Substantia nigra (tissue), 51 donors: ENCODE measurements at places on chromosomes 4 and X.

DNA sequence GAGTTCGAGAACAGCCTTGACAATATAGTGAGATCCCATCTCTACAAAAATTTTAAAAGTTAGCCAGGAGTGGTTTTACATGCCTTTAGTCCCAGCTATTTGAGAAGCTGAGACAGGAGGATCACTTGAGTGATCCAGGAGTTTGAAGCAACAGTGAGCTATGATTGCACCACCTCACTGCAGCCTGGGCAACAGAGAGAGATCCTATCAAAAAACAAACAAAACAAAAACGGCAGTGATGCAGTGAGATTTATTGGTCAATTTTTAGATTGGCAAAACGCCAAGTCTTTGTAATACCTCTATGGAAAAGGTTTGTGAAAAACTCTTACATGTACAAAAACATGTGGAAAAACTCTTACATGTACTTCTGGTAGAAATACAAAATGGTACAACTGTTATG, 91.3 kb downstream of the PTPN13 start:
- DNase-seq: no peak

GRCh38 chr4:181528570-181529184, 714.5 kb upstream of the TENM3 start:
- DNase-seq: peak; percentile 35

- no peak for DNase-seq
These were observed 493.4 kb downstream of the INPP4B start for GRCh38 chr4:142352712-142353111.

DNA sequence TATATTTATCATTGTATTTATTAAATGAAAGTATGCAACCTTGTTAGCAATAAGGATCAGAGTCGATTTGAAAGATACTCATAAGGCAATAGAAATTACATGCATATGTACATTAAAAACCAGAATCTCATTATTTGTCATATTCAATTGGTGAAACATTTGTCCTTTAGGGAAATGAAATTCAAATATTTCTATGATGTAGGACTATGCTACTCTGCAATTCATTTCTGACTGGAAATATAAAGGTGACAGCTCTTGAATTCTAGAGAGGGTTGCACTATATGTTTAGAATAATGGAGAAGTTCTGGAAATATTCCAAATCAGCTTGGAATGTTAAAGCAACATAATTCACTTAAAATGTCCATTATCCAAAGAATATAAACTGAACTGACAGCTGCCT, 1519.8 kb downstream of the ARAP2 start:
- no peak for DNase-seq

GRCh38 chr4:18568600-18568999, 547.0 kb upstream of the LCORL start:
- DNase-seq: no peak

- DNase-seq: no peak
These were observed 28.9 kb upstream of the WDFY3 start for GRCh38 chr4:84995386-84995785.

DNA sequence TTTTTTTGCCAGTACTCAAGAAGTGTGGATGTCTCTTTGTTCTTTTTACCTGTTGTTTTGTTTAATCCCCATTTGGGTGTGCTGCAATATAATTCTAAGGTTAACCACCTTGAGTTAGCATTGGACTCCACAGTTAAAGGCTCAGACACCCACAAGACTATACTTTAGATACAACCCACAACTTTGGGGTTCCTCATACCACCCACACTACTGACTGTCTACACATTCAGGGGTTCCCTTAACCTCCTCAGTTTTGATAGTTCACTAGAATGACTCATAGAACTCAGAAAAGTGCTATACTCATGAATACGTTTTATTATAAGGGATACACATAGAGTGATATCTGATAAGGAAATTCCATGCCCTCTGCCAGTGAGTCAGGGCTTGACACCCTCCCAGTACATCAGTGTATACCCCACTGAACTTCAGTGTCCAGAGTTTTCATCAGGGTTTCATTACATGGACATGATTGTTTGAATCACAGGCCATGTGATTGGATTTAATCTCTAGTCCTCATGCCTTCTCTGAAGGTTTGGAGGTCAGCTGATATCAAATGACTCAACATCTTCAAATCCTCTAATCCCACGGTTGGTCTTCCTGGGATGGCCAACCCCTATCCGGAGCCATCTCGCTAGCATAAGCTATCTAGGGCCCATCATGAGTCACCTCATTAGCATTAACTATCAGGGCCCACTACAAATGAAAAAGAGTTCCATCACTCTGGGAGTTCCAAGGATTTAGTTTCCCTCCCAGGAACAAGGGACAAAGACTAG, 357.7 kb upstream of the EMCN start:
- DNase-seq: no peak

DNA sequence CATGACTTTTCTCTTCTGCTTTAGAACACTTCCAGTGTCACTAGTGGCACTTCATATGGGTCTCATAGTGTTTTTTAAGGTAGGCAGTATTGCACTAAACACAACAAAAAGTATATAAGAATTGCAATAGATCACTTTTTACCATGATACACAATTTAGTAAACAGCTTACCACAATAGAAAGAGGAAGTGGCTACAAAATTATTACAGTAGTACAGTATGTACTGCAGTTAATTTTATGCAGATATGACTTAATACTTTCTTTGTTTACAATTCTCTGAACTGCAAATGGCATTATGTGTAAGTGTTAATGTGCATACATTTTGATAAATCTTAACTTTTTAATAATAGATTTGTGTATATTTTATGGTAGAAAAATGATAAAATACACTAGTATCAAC, 157.3 kb downstream of the RRAGB start:
- no peak for DNase-seq

DNA sequence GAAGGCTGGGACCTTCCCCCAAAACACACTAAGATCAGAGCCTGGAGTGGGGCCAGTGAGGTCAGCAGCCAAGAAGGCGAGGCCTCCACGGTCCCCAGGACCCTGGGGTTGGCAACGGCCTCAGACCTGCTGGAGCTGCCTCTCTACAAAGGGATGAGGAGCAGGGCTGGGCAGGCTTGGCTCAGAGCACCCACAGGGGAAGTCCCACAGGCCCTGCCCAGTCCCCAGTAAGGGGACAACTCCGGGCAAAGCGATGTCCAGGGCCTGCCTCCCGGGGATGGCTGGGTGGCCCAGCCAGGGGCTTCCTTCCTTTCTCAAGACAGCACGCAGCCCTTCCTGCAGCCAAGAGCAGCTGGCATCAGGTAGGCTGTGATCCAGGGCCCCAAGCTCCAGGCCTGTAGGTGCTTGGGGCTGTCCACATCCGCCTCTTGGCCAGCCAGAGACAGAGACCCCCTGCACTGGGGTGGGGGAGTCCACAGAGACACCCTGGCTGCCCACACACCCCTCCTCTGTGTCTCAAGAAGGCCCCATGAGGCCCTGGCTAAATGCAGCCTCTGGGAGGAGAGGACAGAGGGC, 5.7 kb downstream of the MXD4 start:
- DNase-seq: no peak

DNA sequence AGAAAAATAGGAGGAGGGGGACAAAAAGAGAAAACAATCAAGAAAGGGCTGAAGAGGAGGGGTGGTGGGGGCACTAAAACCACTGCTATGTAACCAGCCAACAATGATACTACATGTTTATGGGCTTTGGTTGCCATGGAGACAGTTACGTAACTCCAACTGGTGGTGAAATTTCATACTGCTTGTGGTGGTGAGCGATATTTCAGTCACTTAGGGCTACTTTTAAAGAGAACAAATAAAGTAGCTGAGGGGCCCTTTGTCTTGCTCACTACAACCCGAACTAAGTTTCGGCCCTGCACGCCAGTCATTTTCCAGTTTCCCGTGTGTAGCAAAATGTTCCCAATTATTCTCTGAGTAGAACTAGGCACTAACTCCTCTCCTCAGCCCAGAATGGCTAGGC, 275.2 kb upstream of the EDA2R start:
- no peak for DNase-seq

- DNase-seq: no peak
These were observed 407 bp downstream of the IL13RA1 start for GRCh38 chrX:118727686-118728339.

- no peak for DNase-seq
These were observed 72.2 kb upstream of the STOX2 start for GRCh38 chr4:183832776-183833450.

DNA sequence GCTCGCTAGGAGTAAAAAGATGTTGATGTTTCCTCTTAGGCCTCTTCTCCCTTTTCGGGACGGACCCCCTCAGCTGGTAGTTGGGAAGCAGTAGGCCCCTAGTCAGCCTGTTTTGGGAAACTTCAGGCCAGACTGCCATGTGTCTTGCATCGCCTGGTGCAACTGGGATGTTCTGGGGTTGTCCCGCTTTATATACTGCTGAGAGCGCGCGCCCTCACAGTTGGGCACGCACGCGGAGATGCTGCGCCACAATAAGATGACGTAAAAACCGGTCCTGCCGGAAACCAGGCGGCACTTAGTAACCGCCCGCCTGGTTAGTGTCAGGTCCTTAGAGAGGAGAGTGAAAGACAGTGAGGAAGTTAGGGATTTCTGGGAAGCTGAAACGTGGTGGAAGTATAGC, 231.3 kb upstream of the CT83 start:
- DNase-seq: no peak

GRCh38 chrX:130952266-130953043, 49.4 kb upstream of the ENOX2 start:
- DNase-seq: no peak

DNA sequence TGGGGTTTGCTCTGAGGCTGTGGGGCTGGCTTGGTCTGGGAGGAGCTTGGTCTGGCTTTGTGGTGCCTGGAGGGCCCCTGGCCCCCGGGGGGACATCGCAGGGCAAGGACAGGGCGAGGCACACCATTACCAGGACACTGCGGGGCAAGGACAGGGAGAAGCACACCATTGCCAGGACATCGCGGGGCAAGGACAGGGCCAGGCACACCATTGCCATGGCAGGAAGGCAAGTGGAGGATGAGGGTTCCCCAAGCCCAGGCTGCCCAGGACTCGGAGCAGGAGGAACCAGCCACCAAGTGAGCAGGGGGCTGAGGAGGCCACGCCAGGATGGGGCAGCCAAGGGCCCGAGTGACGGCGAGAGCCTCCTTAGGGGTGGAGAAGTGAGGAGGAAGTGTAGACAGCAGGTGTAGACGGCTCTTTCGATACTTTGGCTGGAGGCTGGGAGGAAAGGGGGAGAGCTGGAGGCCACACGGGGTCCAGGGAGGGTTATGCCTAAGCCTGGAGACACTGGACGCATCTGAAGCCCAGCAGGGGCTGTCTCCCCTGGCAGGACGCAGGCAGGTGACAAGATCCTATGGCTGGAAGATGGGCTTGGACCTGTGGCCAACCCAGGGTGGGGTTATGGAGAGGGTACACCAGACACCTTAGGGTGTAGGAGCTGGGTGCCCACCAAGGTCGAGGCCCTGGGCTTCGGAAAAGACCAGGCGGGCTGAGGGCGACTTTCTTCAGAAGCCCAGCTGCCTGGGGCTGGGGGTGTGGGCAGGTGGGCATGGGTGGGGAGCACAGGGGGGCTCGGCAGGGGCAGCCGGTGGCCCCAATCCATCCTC, 7.3 kb downstream of the NKX1-1 start:
- no peak for DNase-seq

- no peak for DNase-seq
These were observed 4.3 kb upstream of the MXD4 start for GRCh38 chr4:2266181-2266580.

DNA sequence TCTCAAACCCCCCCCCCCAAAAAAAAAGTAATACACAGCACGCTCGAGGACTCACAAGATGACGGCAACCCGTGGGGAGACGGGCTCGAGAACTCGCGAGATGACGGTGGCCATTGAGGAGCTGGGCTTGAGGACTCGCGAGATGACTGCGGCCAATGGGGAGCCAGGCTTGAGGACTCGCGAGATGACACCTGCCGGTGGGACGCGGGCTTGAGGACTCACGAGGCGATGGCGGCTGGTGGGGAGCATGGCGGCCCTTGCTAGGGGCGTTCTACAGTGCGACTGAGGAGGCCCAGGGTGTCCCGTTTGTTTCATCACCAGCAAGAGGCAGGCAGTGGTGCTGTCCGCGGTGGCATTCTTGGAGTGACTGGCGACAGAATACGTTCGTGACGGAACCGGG, 172.4 kb upstream of the MAGEB16 start:
- no peak for DNase-seq

DNA sequence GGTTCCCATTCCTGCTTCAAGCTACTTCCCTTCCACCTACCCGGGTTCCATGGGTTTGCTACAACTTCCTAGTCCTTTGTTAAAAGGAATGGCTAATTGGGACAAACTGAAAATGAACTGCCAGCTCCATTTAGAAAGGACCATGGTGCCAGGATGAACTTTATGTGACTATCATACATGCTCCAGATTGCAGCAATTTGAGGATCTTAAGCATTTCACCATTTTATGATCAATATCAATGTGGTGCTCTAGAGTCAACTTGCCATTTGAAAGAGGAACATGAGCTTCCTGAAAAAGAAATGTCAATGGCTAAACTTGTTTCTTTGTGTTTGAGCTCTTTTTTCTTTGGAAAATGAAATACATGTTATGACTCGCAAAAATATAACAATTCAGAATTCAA, 92.7 kb upstream of the IL15 start:
- DNase-seq: no peak

- DNase-seq: no peak
These were observed 249.4 kb downstream of the HNRNPD start for GRCh38 chr4:82124365-82124764.

DNA sequence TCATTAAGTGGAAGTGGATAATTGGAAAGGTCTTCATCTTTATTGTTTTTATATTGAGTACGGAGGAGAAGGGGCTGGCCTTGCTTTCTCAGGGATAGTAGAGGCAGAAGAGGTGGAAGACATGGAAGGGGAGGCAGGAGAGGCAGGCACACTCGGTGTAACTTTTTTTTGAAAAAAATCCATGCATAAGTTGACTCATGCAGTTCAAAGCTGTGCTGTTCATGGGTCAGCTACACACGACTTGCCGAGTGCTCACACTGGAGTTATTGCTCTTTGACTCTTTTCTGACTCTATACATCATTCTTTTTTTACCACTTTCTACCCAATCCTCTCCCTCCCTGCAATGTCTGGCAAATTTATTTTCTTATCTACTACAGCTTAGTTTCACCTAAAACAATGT, 158.3 kb upstream of the AADAT start:
- no peak for DNase-seq

DNA sequence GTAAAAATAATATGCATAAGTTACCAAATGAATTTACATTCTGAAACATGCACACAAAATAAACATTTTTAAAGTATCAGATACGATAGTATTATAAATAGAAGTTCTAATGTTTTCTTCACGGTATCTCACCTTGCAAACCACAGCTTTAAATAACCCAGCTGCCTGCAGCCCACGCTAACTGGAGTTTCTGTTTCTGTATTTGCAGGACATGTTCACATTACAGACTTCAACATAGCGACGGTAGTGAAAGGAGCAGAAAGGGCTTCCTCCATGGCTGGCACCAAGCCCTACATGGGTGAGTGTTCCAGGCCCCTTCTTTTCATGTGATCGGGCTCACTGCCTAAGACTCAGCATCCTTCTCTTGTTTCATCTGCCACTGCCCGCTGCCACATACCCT, 291.7 kb downstream of the EVC2 start:
- DNase-seq: no peak

- DNase-seq: no peak
These were observed 8.2 kb downstream of the DIAPH2 start for GRCh38 chrX:96692890-96693289.

GRCh38 chrX:46953597-46953996, 41.4 kb downstream of the JADE3 start:
- no peak for DNase-seq

- no peak for DNase-seq
These were observed 26.4 kb upstream of the FGFBP2 start for GRCh38 chr4:15989424-15989823.

GRCh38 chr4:115824630-115825029, 711.2 kb upstream of the NDST4 start:
- no peak for DNase-seq

- no peak for DNase-seq
These were observed 74.5 kb upstream of the BOD1L1 start for GRCh38 chr4:13701937-13702446.
